ENCODE measurements at places on chromosomes 7 and 10.
A peak's percentile ranks its signal among the peaks of the same experiment; 100 is the strongest.

GRCh38 chr10:97149079-97149531, 36.7 kb downstream of the SLIT1 start:
- no peak for DNase-seq

GRCh38 chr7:91050677-91051076, 213.6 kb upstream of the FZD1 start:
- DNase-seq, result no peak

DNA sequence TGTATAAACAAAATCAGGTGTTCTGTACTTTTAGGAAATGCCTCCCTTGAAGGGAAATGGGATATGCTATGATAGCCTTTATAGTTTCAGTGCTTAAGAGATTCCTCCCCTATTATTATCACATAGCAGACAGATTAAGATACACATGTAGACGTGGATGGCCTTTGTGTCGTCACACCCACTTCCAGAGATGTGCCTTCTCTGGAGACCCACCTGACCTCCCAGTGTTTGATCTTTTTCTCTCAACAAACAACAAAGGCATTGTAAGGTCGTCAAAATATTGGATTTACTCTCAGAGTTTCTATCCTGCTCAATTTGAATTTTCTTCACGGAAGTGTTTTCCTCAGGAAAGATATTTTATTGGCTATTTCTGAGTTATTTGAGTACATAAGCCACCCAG, 25.7 kb upstream of the C1GALT1 start:
- DNase-seq, result no peak

GRCh38 chr7:23168111-23168885, 13.6 kb upstream of the NUP42 start:
- DNase-seq, result no peak

DNA sequence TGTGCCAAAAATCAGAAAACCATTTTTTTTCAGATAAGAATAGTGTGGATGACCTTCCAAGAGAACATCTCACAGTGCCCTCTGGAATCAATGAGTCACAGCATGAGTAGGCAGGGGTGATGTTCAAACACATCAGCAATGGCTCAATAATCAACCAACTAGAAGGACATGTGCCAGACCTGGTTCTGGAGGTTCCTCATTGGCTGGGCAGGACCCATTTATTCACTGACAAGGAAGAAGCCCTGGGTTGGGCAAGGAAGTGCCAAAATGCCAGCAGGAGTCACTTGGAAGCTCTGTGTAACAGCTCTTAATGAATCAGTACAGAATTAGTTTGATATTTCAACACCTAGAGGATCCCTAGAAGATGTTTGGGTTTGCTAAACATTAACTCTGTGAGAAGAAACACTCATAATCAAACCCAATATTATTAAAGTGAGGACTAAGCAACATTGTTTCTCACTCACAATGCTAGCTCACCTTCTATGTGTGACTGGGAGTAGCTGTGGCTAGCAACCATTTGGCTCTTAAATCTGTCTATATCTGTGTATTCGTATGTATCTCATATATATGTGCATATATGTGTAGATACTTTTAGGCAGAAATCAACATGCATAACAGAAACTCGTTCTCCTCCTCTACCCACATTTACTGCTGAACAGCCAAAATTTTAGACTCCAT, 72.3 kb upstream of the APBB1IP start:
- no peak for DNase-seq

DNA sequence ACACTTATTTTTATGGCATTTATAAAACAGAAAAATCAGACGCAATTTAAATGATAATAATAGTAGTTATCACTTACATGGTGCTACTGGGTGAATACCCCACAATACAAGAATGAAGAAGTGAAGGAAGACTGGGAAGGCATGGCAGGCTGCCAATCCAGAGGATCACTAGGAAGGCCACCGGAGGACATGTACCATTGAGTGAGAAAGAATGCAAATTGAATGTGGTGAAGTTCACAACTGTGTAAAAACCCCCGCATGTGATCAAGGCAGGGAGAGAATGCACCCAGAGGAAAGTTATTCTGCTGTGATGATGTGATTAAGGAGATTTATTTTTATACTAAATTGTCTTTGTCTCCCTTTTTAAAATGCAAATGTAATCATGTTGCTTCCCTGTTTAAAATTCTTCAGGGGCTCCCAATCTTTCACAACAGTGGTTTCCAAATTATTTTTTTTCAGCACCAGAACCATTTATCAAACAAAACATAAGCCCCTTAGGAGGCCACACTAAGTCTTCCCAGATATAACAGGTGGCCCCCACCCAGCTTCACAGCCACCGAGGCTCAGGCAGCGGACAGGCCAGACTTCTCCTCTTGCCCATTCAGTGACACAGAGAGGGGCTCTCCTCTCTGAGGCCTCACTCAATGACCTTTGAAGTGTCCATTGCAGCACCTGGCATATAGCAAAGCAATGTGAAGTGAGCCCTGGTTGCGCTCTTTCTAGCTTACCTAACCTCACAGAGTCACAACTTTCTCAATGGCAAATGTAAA, 59.6 kb downstream of the FRMPD2 start:
- no peak for DNase-seq

- DNase-seq, result no peak
Observed at GRCh38 chr7:29488977-29489376, 74.7 kb upstream of the PRR15 start.

- no peak for DNase-seq
Observed at GRCh38 chr7:86790383-86790782, 146.7 kb downstream of the GRM3 start.

DNA sequence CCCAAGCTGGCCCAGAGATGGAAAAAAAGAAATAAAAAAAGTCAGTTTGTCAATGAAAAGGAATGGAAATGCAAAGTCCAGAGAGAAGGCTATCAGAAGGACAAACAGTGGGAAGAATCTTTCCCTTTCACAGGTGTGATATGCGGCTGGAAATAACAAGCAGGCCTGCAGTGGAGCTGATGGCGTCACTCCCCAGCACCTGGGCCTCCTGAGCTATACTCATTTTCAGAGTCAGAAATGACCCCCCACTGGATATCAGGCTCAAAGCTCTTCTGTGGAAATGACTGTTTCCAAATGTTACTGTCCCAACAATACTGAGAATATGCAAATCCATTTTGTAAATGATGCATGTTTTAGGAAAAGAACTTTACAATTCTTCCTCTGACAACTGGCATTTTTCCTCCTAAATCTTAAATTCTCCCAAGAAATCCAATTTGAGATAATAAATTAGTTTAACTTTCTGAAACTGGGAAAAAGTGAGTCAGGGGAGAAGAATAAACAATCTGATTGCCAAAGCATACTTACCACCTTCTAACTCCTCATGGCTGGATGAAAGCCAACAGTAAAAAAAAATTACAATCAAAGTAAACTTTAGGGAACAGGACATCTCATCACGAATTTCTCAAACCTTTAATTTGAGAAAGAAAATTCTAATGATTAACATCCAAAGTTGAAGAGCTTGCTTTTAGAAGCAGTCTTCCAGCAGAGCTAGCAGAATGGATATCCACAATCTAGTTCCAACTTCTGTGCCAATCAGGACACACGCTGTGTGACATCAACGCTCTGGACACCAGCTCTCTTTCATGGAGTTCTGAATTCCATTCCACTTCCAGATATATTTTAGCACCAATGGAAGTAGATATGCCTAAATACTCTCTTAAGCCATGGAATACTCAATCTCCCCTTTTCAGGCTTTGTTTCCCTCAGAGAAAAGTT, 5.3 kb upstream of the CUZD1 start:
- no peak for DNase-seq

DNA sequence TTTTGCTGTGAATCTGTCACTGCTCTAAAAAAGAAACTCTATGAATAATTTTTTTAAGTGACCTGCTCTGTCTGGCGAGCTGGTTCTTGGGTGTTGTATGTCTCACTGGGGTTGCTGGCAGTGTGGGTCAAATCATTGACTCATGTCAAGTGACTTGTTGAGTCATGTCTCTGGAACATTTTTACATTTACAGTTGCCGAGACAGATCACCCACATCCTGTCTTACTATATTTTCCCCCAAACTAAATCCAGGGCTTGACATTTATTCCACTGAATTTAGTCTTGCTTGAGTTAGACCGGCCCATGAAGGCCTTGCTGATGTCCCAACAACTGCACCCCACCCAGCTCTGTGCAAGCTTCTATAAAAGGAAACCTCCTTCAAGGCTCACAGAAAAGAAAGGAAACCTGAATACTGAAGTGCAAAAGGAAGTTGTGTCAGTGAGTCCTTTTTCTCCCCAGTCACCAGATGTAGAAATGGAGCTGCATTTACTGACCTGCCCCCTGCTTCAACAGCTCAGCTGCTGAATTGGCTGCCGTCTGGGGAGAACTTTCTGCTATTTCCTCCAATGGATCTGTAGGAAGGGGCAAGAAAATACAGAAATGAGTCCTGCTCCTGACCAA, 290.3 kb downstream of the TNS3 start:
- DNase-seq, result no peak

- no peak for DNase-seq
Observed at GRCh38 chr7:41700044-41700471, 2.8 kb downstream of the INHBA start.

GRCh38 chr10:119207713-119208552, 562 bp downstream of the GRK5 start:
- DNase-seq, result peak; percentile 28

GRCh38 chr7:41060796-41061195, 642.1 kb downstream of the INHBA start:
- no peak for DNase-seq

DNA sequence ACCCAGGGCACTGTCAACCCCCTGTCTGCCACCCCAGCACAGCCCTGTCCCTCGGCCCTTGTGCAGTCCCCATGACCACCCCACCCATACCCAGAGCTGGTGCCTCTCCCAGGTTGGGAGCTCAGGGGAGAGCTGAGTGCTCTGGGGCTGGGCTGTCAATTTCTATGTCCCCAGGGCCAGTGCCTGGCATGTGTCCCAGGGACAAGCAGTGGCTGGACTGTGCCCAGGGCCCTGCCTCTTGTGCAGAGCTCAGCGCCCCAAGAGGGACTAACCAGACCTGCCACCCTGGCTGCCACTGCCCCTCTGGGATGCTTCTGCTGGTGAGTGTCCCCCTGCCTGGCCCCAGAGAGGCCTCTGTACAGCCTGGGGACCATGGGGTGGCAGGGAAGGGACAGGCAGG, 29.0 kb upstream of the ZNF862 start:
- no peak for DNase-seq

DNA sequence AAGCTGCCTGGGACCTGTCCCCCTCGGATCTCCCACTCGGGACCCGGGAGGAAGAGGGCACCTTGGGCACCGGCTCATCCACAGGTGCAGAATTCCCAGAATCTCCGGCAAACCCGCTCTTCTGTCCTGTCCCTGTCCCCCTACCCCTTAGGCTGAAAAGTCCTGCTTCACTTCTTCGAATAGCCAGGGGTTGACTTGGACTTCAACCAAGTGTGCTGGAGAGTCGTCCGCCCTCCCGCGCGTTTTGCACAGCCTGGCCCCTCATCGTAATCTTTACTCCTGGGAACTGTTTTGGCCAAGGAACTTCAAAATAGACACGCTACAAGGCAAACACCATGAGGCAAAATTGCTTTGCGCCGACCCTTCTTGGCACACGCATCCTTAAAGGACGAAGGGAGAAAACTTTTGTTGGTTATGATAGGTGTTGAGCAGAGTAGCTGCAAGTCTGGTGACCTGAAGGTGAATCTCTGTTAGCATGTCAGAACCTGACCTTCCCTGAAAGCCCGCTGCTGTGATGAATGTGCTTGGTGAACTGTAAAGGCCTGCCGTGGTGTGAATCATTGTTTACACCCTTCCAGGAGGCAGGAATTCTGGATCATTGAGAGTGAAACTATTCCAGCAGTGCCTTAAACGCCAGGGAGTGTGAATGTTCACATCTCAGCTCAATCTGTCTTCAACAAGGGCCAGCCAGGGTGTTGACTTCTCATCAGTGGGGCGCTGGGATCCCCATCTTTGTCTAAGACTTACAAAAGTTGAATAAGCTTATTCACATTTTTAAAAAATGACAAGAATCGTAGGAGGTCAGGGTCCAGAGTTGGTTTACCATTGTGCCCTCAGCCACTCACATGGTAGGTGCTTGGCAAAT, 589 bp upstream of the RAPGEF5 start:
- DNase-seq, result no peak

- DNase-seq, result no peak
Observed at GRCh38 chr10:114801411-114801813, 20.2 kb upstream of the FHIP2A start.

GRCh38 chr10:63586043-63586442, 64.8 kb downstream of the REEP3 start:
- DNase-seq, result no peak
